ENCODE measurements at places on chromosomes 3 and 15.

- DNase-seq: no peak
Observed at GRCh38 chr15:100140527-100141308, 201.1 kb downstream of the ADAMTS17 start.

DNA sequence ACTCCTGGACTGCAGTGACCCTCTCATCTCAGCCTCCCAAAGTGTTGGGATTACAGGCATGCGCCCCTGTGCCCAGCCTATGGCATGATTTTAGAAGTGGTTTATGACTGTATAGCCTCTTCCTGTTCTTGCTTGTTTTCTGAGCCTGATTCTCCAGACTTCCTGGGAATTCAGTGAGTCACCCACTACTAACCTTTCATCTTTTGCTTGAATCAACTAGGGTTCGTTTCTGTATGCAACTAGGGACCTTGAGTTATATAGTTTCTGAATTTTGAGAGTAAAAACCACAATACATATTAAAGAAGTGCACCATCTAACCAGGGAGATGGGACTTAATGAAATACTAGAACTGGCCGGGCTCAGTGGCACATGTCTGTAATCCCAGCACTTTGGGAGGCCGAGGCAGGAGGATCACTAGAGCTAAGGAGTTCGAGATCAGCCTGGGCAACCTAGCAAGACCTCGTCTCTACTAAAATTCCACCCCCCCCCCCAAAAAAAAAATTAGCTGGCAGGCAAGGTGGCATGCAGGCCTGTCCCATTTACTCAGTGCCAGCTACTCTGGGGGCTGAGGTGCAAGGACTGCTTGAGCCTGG is 76.0 kb downstream of the ZNF609 start:
- no peak for DNase-seq

GRCh38 chr3:46380471-46381221 is 9.9 kb downstream of the CCR5 start:
- DNase-seq: no peak

- DNase-seq: no peak
Observed at GRCh38 chr3:151387432-151387831, 2.9 kb upstream of the P2RY12 start.

- no peak for DNase-seq
Observed at GRCh38 chr3:38575279-38575843, 74.1 kb downstream of the SCN5A start.

- DNase-seq: no peak
Observed at GRCh38 chr3:18372786-18373405, 52.2 kb downstream of the SATB1 start.

DNA sequence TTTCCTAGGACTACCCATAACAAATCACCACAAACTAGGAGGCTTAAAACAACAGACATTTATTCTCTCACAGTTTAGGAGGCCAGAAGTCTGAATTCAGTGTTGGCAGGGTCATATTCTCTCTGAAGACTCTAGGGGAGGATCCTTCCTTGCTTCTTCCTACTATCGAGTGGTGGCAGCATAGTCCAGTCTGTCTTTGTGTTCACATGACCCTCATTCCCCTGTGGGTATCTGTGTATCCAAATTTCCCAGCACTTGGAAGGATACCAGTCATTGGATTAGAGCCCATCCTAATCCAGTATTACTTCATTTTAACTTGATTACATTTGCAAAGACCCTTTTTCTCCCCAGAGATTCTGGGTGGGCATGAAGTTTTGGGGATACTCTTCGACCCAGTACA is 63.8 kb downstream of the GMPS start:
- no peak for DNase-seq

Data from ovary (tissue), 10 donors.